ENCODE measurements at places on chromosomes 7 and 10. TPM values are rescaled to one million over a fixed set of nuclear protein-coding genes. Genes with fewer than 3 reads are reported as not detected.

Gene KIF11
- total RNA-seq: 1.0 TPM

Gene MUC3A
- 0.09 TPM for total RNA-seq

DNA sequence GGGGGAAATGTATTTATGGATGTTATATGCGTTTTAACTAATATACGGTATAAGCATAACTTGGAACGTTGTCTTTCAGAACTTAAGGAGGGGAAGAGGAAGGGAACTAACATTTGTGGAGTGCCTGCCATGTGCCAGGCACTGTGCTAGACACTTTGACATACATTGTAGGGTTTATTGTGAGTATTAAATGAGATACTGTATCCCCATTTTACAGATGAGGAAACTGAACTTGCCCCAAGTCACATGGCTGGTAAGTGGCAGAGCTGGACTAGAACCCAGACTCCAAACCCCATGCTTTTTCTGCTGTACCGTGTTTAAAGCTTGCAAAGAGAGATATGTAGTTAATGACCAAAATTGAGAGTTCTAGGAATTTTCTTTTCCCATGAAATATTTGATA is 74.6 kb downstream of the CREM start:
- no peaks in the 10 kb centered on the region for H3K36me3 ChIP-seq
- no peak overlapping the region for H3K4me3 ChIP-seq
- H3K27me3 ChIP-seq: no peaks in the 10 kb centered on the region
- DNase-seq: no peak
- no peak overlapping the region for H3K27ac ChIP-seq

DNA sequence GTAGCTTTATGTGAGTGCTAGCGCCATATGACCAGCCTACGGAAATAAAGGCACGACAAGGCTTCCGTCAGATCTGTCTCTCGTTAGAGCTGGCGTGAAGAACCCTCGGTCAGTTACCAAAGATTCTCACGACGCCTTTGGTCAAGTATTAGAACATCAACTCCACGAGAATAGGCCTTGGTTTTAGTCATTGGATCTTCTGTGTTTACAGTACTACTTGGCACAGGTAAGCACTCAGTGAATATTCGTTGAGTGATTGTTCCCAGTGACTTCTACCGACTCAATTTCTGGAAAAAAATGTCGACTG is 316 bp downstream of the RBM48 start:
- H3K4me1 ChIP-seq: no peaks in the 10 kb centered on the region
- no peak for DNase-seq
- peak overlapping the region; percentile 86 for H3K4me3 ChIP-seq
- peak overlapping the region; percentile 90 for H3K27ac ChIP-seq

GRCh38 chr7:38330861-38331621 is 57.6 kb upstream of the TARP start:
- no peaks in the 10 kb centered on the region for H3K36me3 ChIP-seq
- no peak overlapping the region for H3K27ac ChIP-seq

DNA sequence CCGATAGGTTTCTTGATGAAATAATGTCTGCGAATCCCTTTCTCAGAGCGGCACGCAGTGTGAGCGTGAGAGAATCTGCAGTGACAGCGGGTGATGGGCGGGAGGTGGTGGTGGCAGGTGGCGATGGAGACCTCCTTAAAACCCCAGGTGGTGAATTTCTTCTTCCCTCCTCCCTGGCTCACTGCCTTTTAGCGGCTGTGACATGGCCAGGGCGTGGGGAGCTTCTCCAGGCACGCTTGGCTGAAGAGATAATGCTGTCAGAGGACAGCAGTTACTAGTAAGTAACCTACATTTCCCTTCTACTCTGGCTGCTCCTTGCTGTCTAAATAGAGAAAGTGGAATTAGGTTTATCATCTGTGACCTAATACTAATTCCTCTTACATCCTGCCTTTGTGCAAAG is 141.4 kb upstream of the INSYN2A start:
- H3K4me1 ChIP-seq: no peaks in the 10 kb centered on the region
- no peaks in the 10 kb centered on the region for H3K36me3 ChIP-seq
- no peak overlapping the region for H3K27ac ChIP-seq
- no peak overlapping the region for H3K4me3 ChIP-seq
- H3K27me3 ChIP-seq: no peaks in the 10 kb centered on the region

Data from uterus (tissue), 4 donors.